ENCODE measurements at places on chromosomes 5 and 9. TPM values are rescaled to one million over a fixed set of nuclear protein-coding genes. Genes with fewer than 3 reads are reported as not detected.

GRCh38 chr5:135156337-135156714 lies 122.3 kb upstream of the PITX1 start:
- no peak for DNase-seq

The OSMR gene
- total RNA-seq, result 11.7 TPM

DNA sequence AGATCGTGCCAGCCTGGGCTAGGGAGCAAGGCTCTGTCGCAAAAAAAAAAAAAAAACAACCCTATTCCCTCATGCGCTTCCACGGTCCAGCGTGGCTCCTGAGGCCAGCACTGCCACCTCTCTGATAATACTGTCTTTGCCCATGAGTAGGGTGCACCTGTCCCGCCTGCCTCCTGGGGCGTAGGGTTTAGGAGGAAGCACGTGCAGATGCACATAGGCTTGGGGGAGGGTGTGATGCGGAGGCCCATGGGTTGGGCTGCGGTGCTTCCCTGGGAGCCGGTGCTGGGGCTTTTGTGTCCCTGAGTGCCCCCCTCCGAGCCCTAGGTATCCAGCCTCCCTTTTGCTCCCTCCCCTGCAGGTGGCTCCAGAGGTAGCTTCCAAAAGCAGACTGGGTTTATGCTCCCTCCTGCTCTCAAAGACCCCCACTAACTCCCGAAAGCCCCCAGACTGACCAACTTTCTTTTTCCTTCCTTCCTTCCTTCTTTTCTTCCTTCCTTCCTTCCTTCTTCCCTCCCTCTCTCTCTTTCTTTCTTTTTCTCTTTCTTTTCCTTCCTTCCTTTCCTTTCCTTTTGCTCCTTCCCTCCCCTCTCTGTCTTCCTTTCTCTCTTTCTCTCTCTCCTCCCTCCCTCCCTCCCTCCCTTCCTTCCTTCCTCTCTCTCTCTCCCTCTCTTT lies 12.8 kb downstream of the FGFR4 start:
- no peak for DNase-seq

- no peak for DNase-seq
Measured at GRCh38 chr9:111300140-111300735, 29.8 kb downstream of the OR2K2 start.

The TYRP1 gene
- 74.1 TPM for total RNA-seq

DNA sequence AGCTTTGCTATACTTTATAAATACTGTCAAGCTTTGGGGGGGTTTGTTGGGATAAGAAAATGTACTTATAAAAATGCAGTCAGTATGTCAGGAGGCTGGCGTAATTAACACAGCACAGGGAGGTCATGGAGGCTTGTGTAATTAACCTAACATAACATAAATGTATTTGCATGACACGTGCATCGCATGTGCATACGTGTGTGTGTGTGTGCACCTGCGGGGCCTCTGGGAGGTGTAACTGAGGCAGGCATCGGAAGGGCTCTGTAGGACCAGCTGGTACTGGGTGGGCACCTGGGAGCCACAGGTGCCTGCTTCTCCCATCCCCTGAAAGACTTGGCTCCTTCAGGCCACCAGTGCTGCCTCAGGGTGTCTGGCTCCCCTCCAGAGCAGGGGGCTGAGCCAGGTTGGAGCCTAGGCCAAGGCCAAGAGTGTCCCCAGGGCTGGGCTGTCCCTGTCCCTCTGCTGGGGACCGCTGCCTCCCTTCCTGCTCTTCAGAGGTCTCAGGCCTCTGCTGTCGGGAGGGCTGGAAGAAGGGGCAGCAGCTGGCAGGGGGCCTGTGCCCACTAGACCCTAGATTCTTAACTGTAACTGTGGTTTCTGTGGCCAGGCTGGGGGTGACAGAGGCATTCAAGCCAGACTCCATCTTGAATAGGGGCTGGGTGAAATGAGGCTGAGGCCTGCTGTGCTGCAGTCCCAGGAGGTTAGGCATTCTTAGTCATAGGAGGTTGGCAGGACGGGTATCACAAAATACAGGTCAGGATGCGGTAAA lies 9.0 kb downstream of the FCN2 start:
- no peak for DNase-seq

DNA sequence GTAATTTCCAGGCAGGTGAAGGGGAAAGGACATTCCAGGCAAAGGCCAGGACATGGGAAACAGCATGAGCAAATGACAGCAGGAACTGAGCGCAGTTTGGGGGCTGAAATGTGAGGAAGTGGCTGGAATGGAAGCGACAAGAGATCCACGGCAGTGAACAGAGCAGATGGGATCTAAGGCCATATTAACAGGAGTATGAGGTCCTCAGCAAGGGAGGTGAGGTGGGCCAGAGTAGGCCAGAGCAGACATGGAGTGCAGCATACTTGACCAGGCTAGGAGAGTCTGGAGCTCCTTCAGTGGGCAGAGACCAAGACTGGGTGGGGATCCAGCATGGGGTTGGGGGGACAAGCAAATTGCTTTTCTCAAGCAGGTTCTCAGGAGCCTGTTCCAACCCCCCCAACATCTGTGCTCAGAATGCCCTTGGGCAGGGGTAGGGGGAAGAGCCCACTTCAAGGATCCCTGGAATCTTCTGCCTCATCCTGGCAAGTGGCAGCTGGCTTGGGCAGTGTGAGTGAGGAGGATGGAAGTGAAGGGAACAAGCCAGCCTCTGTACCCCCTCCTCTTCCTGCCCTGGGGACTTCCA lies 34.5 kb downstream of the DAB2IP start:
- no peak for DNase-seq

Data from left ventricle myocardium inferior (tissue), 1 donor.